ENCODE measurements at places on chromosomes 16 and 17. TPM values are rescaled to one million over a fixed set of nuclear protein-coding genes. Genes with fewer than 3 reads are reported as not detected.

GRCh38 chr17:27488231-27488630 is 32.0 kb downstream of the KSR1 start:
- DNase-seq = no peak

- no peak for DNase-seq
These were observed 21.4 kb upstream of the MAP3K14 start for GRCh38 chr17:45338023-45338781.

GRCh38 chr17:38748892-38749222 is 721 bp upstream of the PCGF2 start:
- DNase-seq = no peak

GRCh38 chr16:30354423-30355143 is 525 bp downstream of the CD2BP2 start:
- DNase-seq = no peak

- DNase-seq = no peak
These were observed 1.3 kb upstream of the SUZ12 start for GRCh38 chr17:31935512-31935911.

DNA sequence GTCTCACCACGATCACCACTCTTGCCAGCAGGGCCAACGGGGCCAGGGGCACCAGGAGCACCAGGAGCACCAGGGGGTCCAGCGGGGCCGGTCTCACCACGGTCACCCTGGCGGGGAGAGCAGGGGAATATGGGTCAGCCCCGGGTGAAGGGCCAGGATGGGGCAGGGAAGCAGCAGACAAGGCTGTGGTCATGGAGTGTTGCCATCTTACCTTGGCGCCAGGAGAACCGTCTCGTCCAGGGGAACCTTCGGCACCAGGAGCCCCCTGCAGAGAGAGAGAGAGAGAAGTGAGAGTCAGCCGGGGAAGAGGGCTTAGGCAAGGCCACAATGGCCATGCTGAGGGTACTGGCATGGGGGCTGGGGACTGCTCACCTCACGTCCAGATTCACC is 12.9 kb downstream of the COL1A1 start:
- no peak for DNase-seq

- DNase-seq = no peak
These were observed 13.8 kb downstream of the KCNG4 start for GRCh38 chr16:84226026-84226425.

GRCh38 chr17:79043191-79043930 is 19.4 kb downstream of the C1QTNF1 start:
- no peak for DNase-seq

GRCh38 chr17:12918142-12918541 is 99.7 kb downstream of the ELAC2 start:
- no peak for DNase-seq

GRCh38 chr16:83455716-83456115 is 352.1 kb upstream of the HSBP1 start:
- DNase-seq = no peak

WDR45B gene
- total RNA-seq = 56.9 TPM

IQCK gene
- total RNA-seq = 2.1 TPM

ANKS3 gene
- total RNA-seq = 20.5 TPM

CWC25 gene
- total RNA-seq = 35.2 TPM

TMC5 gene
- not detected for total RNA-seq

CDH5 gene
- total RNA-seq = not detected

CISD3 gene
- total RNA-seq = 37.3 TPM
